ENCODE measurements at places on chromosomes 3 and 15. TPM values are rescaled to one million over a fixed set of nuclear protein-coding genes. Genes with fewer than 3 reads are reported as not detected.

Gene INSYN1
- total RNA-seq: 1.3 TPM

Gene LMCD1
- total RNA-seq: 40.1 TPM

Gene CATSPER2
- total RNA-seq: 2.3 TPM

Gene B3GNT5
- total RNA-seq: 2.8 TPM

Gene SNX22
- 0.17 TPM for total RNA-seq

Gene CLDN16
- total RNA-seq: under 0.01 TPM

Gene OR5K1
- not detected for total RNA-seq

Gene C2CD4A
- not detected for total RNA-seq

Gene EXOG
- 14.2 TPM for total RNA-seq

Gene ZIC4
- not detected for total RNA-seq

Gene ZNF770
- 44.6 TPM for total RNA-seq

Gene SUCNR1
- total RNA-seq: under 0.01 TPM

Gene GABRR3
- total RNA-seq: not detected

Gene TUSC7
- not detected for total RNA-seq

Gene TMEM212
- not detected for total RNA-seq

Gene CCDC32
- total RNA-seq: 14.5 TPM

Gene C3orf80
- total RNA-seq: 0.26 TPM
